ENCODE measurements at places on chromosomes 6 and 20.

DNA sequence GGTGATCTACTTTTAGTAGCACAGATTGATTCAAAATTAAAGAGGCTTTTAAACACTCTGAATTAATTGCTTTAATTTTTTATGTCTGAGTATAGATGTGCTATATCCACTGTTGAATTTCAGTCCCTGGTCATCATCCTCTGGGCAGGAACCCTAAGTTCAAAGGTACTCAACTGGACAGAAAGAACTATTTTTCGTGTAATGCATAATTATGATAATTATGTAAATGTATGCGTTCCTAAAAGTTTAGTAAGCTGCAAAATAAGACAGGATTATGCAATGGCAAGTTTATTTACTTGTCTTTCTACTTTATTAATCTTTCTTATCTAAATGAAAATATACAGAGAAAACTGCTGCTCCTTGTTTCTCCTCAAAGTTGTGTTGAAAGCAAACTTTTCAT lies 690.1 kb upstream of the MAN1A1 start:
- no peak for DNase-seq

DNA sequence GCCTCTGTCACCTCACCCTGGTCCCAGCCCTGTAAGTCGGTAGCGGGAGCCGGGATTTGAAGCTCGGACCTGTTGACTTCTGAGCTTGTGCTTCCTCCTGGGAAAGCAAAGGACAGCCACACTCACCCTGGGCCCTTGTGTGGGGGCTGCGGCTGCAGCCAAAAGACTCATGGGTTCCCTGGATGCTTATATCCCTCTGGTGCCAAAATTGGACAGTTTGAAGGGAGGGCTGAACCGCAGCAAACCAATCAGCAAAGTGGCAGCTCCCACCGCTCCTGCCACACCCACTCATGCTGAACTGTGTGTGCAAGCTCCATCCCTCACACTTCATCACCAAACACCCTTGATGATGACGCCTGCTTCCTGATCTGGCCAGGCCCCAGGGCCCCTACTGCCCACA lies 3.9 kb upstream of the CCN5 start:
- no peak for DNase-seq

DNA sequence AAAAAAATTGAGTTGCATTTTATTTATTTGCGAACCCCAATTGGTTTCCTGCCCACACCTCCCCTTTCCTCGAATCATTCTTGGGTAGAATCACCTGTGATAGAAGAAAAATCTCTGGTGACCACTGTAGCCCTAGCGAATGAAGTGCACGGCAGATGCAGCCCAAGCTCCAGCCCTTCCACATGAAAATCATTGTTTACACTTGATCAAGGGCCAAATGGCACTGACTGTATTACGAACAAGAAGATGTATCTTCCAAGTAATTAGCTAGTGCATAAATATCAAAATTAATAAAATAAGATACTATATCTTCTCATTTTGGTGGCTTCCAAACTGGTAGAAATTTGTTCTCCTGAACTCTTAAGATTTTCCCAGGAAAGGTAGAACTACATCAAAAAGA lies 93.4 kb upstream of the ARID1B start:
- no peak for DNase-seq

DNA sequence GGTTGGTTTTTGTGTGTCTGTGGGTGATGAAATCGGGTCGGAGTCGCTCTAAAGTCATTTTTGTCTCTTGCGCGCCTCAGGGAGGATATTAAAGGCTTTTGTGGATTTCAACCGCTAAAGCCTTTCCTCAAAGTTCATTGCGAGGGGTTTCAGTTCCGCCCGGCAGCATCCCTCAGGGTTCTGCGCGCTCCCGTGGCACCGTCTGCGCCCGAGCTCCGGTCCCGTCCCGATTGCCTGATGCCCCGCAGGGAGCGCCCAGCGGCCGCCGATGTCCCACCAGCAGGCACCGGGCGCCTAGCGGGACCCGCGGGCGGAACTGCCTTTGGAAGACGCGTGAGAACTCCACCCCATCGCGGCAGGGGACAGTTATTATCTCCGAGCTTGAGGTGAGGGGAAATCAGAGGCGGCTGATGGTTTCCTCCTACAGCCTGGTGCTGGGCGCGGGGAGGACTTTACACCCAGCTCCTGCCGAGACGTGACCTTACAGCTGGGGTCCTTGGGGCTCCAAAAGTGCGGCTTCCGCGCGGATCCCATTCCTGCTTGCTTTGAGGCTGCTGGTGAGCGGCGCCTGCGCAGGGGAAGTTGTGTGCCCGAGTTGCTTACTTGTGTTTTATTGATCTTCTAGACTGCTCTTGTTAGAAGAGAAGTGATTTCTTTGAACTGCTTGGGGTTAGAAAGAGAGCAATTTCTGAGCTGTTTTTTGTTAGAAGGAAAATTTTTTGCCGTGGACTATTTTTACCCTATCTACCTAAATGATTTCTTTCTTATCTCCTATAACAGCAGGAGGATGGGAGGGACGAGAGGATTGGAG lies 27.1 kb downstream of the ULBP1 start:
- no peak for DNase-seq

DNA sequence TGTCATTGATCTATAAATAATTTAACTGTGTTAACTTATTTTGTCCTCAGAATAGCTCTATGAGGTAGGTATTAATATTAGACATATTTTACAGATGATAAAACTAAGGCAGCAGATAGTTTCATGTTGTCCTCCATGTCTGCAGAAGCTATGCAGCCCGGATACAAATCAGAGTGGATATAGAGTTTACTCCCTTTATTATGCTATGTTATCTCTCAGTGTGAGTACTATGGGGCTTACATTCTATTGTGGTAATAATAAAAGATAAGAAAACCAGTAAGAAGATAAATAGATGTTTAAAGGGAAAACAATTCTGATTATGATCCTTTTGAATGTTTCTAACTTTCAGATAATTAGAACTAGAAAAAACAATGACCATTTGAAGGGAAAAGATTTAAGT lies 979.8 kb upstream of the CITED2 start:
- DNase-seq, result no peak
